CD4-positive, alpha-beta T cell treated with Interleukin-17A for 1 hour (primary cell): ENCODE measurements at places on chromosomes 16 and 17.

GRCh38 chr16:53744449-53744848 is 40.5 kb downstream of the FTO start:
- peak; percentile 29 for DNase-seq

- peak; percentile 36 for DNase-seq
Measured at GRCh38 chr17:64448665-64449512, at the start of gene MILR1. Gene MILR1 (plus strand): TSS chr17:64449115. CDS start chr17:64449169, 54 bp downstream.

- peak; percentile 51 for DNase-seq
Measured at GRCh38 chr17:39617446-39618245, 9.1 kb upstream of the PPP1R1B start.

- peak; percentile 59 for DNase-seq
Measured at GRCh38 chr16:81841722-81842121, 62.6 kb downstream of the PLCG2 start.

DNA sequence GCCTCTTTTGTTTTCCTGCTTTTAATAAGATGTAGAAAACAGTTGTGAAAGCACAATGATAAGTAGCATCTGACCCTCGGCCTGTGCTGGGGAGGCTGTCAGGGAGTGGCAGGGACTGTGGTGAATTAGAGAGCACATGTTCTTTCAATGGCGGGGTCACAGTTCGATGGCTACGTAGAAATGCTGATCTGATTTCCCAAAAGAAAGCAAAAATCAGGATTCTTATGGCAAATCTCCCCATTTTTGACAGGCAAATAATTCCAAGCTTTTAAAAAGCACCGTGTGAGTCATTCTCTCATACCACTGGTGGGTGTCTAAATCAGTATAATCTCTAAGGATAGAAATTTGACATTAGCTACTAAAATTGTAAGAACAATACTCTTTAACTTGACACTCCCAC is 4.2 kb upstream of the MAPK7 start:
- no peak for DNase-seq

- no peak for DNase-seq
Measured at GRCh38 chr16:59328961-59329360, 594.8 kb upstream of the GOT2 start.

GRCh38 chr17:14042411-14042810 is 26.9 kb upstream of the COX10 start:
- DNase-seq: no peak

DNA sequence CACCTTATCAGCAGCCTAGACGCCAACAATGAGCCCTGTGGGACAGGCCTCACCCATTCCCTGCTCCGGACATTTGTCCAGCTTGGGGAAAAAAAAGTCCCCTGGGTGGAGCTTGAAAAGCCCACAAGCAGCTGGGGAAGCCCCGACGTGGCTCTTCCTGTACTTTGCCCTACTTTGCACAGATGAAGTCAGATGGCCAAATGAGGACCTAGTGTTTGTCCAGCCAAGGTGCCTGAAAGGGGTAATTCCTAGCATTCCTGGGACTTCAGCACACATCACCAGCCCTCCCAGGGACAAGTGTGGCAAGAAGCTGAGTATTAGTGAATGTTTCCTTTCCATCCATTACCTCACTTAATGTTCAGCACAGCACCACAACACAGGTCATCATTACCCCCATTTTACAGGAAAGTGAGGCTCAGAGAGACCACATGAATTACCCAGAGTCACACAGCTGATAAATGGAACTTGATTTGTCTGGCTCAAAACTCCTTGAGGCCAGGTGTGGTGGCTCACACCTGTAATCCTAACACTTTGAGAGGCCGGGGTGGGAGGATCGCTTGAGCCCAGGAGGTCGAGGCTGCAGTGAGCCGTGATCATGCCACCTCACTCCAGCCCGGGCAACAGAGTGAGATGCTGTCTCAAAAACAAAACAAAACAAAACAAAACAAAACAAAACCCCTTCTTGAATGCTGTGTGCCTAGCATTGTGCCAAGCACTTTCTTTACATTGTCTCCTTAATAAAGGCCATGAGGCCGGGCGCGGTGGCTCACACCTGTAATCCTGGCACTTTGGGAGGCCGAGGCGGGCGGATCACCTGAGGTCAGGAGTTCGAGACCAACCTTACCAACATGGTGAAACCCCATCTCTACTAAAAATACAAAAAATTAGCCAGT is 19.9 kb upstream of the PLLP start:
- DNase-seq: peak; percentile 38

- DNase-seq: peak; percentile 11
Measured at GRCh38 chr16:21650521-21650920, 1.9 kb downstream of the IGSF6 start.

DNA sequence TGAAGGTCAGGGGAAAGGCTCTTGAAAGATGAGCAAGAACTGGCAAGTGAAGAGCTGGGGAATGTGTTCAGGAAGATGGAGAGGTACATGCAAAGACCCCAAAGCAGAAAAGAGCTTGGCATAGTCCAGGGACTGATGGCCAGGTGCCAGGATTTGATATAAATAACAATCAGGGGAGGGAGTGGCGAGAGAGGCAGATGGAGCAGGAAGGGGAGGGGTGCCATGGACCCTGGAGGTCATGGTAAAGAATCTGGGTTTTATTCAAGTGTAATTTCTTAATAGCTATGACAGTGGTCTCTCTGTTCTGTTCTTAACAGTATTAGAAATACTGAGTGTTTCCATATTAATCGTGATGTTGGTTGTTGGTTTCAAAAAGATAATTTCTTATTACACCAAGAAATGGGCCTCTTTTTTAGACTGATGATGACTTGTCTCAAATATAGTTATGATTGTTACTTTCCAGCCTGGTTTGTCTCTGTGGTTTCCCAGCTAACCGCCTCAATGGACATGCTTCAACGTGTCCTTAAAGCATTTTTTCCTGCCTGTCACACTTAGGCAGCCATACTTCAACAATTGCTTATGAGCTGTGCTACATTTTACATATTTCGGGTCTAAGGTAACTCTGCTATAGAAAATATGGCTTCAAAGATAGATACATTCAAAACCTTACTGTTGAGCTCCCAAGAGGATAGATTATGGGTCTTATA is 49.4 kb downstream of the MYH10 start:
- DNase-seq: no peak

- no peak for DNase-seq
Measured at GRCh38 chr17:13410874-13411273, 190.9 kb downstream of the HS3ST3A1 start.

DNA sequence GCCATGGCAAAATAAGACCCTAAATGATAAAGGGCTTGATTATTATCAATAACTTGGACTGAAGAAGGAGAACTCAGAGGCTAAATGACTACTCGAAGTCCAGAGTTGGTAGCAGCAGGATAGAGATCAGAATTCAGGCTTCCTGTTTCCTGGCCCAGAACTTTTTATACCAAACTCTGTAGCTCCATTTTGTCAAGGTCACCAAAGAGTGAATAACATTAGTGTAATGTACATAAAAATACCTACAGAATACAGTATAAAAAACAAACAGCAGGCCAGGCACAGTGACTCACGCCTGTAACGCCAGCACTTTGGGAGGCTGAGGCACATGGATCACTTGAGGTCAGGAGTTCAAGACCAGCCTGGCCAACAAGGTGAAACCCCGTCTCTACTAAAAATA is 79.0 kb downstream of the ARHGAP17 start:
- no peak for DNase-seq

GRCh38 chr16:3101018-3101840 is 2.1 kb upstream of the ZSCAN10 start:
- peak; percentile 74 for DNase-seq

- DNase-seq: peak; percentile 57
Measured at GRCh38 chr17:4199818-4200402, 56.9 kb downstream of the CYB5D2 start.

DNA sequence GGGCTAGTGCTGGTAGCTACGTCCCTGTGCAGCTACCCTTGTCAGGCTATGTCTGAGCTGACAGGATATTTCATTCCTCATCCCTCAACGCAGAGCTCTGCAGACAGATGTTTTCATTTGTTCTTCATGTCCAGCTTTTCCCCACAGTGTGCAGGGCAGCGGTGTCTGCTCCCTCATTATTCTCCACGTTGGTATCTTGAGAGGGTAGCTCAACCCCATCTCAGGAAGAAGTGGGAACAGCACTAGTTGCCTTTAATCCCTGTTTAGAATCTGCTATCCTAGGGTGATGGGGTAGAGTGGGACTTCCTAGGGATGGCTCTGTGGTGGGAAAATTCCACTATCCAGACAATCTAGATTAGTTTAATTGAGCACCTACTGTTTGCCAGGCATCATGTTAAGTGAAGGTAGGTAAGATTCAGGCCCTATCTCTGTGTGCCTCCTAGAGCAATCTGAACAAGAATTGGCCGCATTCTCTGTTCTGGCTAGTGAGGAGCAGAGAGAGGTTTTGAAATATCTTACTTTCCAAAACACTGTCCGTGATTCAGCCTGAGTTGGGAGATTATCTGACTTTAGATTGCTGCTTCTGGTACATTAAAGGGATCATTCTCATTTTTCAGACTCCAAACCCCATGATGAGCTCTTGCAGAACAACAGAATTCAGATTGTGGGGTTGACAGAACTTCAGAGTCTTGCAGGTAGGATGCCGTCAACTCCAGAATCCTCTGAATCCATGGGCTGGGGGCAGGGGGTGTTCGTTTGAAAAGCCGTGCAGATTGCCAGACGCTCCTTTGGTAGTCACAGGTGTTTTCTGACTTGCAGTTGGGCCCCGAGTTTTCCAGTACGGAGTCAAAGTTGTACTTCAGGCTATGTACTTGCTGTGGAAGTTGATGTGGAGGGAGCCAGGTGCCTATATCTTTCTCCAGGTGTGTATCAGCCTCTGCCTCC is 963 bp downstream of the ALG1 start:
- no peak for DNase-seq

DNA sequence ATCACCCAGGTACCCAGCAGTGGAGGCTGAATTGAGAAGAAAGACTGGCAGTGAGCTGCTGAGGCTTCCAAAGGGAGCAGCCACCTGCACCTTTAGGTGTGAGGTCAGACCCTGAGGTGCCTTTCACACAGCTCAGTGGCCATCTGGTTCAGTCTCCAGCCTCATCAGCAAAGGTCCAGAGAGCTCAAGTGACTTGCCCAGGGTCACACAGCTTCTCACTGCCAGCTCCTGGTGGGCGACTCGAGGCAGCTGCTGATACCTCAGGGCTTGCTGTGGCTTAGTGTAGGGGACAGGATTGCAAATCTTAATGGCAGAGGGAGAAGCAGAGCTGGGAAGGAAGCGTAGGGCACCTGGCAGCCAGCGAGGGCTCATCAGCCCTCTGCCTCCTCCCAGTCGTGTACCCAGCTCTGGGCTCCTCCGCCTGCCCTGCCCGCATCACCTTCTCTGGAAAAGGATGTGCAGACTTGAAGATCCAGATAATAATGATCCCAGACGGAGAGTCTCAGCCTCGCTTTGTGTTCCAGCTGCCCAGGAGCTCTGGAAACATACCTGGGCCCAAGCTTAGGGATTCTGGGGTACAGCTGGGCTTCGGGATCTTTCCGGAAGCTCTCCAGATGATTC is 165.3 kb upstream of the GSE1 start:
- no peak for DNase-seq

GRCh38 chr17:60902399-60902798 is 224.7 kb downstream of the BCAS3 start:
- no peak for DNase-seq

GRCh38 chr17:66840061-66840460 is 5.1 kb downstream of the CACNG5 start:
- DNase-seq: no peak

- no peak for DNase-seq
Measured at GRCh38 chr16:53334581-53334980, 99.7 kb upstream of the RBL2 start.

- no peak for DNase-seq
Measured at GRCh38 chr16:12794486-12795387, 8.9 kb downstream of the CPPED1 start.

- no peak for DNase-seq
Measured at GRCh38 chr17:14032234-14032633, 37.1 kb upstream of the COX10 start.

GRCh38 chr17:57489321-57489720 is 233.0 kb downstream of the MSI2 start:
- no peak for DNase-seq

DNA sequence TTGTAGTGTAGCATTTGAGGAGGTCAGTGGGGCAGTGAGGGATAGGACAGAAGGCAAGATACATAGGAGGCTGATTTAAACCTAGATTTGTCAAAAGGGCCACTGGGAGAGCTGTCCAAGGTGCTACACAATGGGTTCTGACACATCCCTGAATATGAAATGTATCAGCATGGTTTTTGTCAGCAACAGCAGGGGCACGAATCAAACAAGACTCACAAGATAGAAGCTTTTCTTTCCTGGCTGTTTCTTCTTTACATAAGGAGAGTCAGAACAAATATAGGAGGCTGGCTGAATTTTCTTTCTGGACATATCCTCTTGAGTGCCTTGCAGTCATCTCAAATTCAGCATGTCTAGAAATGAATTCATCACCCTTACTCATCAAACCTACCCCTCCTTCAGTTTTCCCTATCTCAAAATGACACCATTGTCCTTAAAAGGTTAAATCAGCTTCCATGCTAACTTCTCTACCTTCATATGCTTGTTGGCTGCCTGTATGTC is 130.5 kb downstream of the NPIPB5 start:
- DNase-seq: no peak

- no peak for DNase-seq
Measured at GRCh38 chr16:63287401-63287800, 1251.2 kb upstream of the CDH8 start.

DNA sequence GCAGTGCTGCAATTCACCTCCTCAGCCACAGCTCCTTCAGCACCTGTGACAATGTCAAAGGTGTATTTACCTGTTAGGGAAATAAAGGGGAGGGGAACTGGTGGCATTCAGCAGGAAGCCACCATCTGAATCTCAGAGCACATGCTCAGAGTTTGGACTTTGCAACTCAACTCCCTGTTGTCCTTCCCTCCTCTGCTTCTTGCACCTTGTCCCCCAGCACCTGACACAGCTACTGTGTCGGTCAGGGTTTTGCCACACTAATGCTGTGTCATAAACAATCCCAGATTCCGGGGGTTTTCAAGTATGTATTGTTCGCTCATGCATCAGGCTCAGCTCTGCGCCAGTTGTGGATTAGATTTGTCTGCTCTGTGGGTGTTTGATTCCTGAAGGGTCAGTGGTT is 43.7 kb downstream of the HSBP1 start:
- DNase-seq: no peak

DNA sequence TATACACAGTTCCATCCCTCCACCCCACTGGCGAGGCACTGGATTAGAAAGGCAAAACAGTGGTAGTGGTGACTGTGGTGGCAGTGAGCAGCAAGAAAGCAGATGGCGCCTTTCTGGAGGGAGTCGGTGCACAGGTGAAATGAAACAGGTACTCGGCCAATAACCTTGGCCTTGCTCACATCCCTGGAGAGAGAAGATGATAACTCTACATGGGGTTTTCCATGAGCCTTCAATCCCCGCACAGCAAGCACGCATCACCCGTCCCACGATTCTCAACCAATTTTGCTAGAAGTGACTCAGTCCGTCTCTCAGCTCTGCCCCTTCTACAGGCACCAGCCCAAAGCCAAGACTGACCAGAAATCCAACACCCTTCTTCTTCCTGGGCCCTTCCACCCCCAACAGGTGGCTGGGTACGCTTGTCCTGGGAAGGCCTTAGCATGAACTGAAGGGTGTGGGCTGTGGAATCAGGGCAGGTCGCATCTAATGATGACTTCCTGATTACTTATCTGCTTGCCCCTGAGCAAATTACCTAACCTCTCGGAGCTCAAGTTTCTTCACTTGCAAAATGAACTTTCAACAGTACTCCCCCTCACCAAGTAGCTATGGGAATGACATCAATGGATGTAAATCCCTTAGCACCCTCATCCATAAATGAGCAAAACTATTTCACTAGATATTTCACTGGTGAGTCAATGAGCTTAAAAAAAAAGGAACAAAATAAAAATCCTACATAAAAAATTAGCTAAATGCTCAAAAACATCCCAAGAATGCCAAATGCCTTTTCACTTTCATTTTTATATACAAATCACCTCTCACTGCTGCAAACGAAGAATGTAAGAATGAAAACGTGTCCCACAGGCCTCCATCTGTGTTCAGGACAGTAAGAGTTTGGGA is 18.0 kb downstream of the XPO6 start:
- peak; percentile 45 for DNase-seq
